ENCODE measurements at places on chromosomes 12 and 14.

GRCh38 chr12:104999347-104999685 lies 13.2 kb downstream of the NOPCHAP1 start:
- no peak for DNase-seq

DNA sequence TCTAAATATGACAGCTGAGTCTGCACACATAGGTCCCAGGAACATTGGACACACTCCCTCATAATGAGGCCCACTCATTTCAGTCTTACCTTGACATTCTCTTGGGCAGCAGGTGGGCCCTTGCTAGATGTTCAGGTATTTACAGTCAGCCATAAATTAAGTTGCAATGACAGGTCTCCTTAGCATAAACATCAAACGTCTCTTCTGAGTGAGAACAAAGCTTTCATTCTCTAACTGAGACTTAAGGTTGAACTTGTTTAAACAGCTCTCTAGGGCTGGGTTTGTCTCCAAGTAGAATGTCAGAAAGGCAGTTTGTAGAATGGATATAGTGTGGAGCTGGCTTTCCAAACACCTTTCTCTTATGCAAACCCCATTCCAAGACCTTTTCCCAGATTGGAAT lies 10.3 kb downstream of the ACVR1B start:
- no peak for DNase-seq

- DNase-seq = no peak
These were observed 1.9 kb downstream of the TMEM263 start for GRCh38 chr12:106957583-106957982.

GRCh38 chr14:67853715-67854114 lies 34.1 kb downstream of the RAD51B start:
- DNase-seq = no peak

DNA sequence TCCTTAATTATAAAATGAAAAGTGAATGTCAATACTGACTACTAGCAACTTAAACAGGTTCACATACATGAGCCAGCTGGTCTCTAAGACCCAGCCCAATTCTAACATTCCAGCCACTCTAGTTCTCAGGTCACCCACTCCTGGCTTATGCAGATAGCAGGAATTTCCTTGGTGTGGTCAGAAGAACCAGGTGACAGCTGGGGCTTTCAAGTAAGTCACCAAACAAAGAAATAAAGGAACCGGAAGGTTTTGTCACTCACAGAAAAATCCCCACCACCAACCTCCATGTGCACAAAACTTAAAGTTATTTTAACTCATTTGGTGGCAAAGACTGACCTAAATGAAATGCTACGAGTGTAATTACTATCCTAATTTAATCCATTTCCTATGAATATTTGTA lies 129.6 kb upstream of the CDKN3 start:
- no peak for DNase-seq

DNA sequence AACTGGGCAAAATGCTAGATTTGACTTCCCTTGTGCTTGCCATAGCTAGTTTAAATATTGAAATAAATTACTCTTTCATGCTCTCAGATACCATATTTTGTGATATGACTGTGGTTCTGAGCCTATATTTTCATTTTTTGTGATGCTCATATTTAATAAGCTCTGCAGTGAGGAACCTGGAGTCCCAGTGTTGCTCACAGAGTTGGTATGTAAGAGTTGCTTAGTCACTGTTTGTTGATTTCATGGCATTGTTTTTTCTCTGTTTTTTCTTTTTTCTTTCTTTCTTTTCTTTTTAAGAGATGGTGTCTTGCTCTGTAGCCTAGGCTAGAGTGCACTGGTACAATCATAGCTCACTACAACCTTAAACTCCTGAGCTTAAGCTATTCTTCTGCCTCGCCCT lies 750.5 kb upstream of the TMEM132C start:
- DNase-seq = no peak

GRCh38 chr14:26926585-26926984 lies 328.8 kb upstream of the NOVA1 start:
- no peak for DNase-seq

GRCh38 chr12:55927588-55928502 lies at the start of gene PYM1:
Gene PYM1 (minus strand): TSS chr12:55927894. CDS start chr12:55927761, 133 bp downstream.
- DNase-seq = peak; percentile 55

DNA sequence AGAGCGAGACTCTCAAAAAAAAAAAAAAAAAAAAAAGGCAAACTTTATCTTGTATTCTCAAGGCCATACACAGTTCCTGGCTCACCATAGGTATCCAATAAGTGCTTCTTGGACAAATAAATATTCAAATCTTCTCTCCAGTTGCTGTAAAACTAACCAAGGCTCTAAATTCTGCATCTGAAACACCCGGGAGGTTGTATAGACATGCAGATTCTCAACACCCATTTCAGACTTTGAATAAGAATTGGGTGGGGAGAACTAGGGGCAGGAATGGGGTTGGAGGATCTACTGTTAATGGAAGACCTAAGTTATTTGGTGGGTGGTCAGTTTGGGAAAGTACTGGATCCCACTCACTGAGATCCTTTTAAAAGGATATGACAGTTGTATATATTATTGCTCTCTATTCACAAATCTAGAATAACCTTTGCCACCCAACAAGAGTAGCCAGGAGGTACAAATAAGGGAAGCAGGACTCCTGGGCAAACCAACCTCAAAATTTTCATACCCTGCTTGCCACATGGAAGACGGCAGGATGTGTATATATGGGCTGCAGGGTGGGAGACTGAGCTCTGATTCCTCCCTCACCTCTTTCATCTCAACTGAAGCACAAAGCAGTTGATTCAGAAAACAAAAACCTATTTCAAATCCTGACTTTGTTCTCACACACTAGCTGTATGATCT lies 879 bp downstream of the GDF3 start:
- DNase-seq = no peak

- DNase-seq = no peak
These were observed 364.5 kb downstream of the ADGRD1 start for GRCh38 chr12:131318045-131318685.

GRCh38 chr14:65476942-65477318 lies 64.4 kb downstream of the FUT8 start:
- no peak for DNase-seq

- DNase-seq = no peak
These were observed 1.2 kb downstream of the SRSF9 start for GRCh38 chr12:120468325-120468820.

GRCh38 chr14:75063013-75063412 lies 811 bp downstream of the ACYP1 start:
- DNase-seq = no peak

- DNase-seq = no peak
These were observed 89.6 kb downstream of the BRMS1L start for GRCh38 chr14:35915775-35916174.

GRCh38 chr12:56838621-56839488 lies 75.7 kb downstream of the HSD17B6 start:
- DNase-seq = no peak

GRCh38 chr14:102295270-102295669 lies 9.7 kb downstream of the MOK start:
- no peak for DNase-seq

DNA sequence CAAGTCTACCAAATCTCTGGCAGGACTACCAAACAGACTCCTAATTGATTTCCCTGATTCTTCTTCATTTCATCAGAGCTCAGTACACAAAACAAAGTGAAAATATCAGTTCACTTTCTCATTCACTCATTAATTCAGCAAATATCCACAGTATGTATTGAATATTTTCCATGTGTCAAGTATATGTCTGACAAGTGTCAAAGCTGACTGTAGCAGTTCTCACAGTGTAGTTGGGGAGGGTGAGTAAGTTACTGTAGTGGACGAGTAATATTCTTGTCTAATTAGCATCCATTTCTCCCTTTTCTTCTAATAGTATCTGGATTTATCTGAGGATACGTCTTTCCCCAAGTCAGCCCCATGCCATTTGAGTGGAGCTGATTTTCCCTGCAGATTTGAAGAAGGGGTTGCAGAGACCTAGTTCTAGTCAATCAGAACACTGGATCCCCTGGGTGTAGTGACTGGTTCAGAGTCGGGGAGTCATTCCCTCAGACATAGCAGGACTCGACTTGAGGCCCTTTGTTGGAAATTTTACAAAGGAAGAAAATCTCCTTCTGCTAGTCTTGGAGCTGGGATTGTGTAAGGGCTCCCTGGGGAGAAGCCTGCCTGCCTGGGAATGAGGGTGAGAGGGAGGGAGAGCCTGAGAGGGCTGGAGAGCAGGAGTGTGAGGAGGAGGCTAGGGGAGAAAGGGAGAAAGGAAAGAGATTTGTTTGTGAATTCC lies 51.4 kb downstream of the GRIP1 start:
- DNase-seq = no peak

DNA sequence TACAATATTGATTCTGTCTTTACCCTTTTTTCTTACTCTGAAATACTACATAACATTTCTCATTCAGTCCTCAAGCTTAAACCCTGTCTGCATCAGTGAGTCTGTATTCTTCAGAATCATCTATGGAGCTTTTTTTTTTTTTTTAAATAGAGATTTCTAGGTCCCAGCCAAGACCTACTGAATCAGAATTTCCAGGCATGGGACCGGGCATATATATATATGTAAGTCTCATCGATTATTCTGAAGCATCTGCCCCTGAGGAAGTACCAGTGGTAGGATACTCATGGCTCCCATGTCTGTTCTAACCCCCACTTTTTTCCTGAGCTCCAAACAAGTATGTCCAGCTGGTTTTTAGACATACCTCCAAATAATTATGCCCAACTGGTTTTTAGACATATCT lies 6.1 kb downstream of the DDX47 start:
- DNase-seq = no peak

- no peak for DNase-seq
These were observed 52.4 kb upstream of the CDKN3 start for GRCh38 chr14:54344445-54344844.

GRCh38 chr12:132477017-132477702 lies 12.8 kb upstream of the FBRSL1 start:
- no peak for DNase-seq

- no peak for DNase-seq
These were observed 13.5 kb upstream of the TUBA1C start for GRCh38 chr12:49251357-49251756.

GRCh38 chr14:100317912-100318808 lies 5.0 kb upstream of the SLC25A47 start:
- DNase-seq = peak; percentile 52

- no peak for DNase-seq
These were observed 115.1 kb downstream of the SLC25A47 start for GRCh38 chr14:100438271-100438670.

DNA sequence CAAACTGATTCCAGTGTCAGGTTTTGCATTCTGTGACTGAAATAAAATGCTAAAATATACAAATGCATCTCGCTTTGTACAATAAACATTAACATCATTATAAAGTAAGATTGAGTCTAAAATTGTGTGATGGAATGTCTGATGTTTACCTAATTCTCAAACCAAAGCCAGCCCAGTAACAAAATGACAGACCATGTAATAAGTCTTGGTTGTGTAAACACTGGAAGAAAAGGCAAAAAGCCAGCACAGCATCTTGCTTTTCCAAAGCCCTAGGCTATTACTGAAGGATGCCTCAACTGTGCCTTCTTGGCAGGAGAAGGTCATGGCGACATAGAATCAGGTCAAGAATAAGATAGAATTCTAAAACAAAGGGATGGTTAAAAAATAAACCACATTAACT lies 169.6 kb downstream of the EGLN3 start:
- no peak for DNase-seq

DNA sequence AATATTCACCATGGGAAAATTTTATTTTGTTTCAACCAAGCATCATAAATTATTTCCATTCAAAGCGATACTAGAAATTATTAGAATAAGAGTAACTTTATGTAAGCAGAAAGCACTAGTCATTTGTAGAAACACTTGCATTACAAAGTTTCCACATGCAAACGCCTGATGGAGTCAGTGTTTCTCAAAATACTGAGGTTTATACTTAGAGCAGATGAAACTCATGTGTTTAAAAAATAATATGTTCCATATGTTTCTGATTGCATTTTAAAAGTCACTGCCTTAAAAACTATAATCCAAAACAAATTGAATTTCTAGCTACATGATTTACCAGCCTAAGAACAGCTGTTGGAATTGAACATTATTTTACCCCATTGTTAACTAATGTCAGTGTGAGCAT lies 1246.4 kb downstream of the SLC16A7 start:
- DNase-seq = no peak

- DNase-seq = peak; percentile 11
These were observed 1.1 kb upstream of the HEBP1 start for GRCh38 chr12:13000925-13001774.

GRCh38 chr12:110366321-110367142 lies 37.0 kb downstream of the ANAPC7 start:
- DNase-seq = no peak

- no peak for DNase-seq
These were observed 96.8 kb upstream of the NTF3 start for GRCh38 chr12:5335069-5335468.

GRCh38 chr12:108297895-108298760 lies 41.0 kb downstream of the CMKLR1 start:
- DNase-seq = no peak

- no peak for DNase-seq
These were observed 289.9 kb upstream of the SFSWAP start for GRCh38 chr12:131420867-131421447.

- no peak for DNase-seq
These were observed 11.8 kb upstream of the ENDOU start for GRCh38 chr12:47736877-47737676.

DNA sequence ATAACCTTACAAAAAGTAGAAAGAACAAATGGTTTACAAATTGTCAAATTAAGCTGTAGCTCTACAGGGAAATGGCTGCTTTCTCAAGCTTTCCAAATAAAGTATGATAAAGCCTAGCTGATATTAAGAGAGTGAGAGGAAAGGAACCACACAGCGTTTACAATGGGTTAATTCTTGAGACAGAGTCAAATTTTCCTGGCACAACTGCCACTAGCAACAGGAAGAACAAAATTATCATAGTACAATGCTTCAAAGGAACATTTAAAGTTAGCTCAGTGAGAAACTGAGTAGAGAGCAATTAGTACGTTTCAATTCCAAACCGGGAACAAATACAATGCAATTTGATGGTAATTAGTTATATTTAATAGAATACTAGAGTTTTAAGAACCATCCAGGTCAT lies 116.0 kb downstream of the PPP1R12A start:
- no peak for DNase-seq

- no peak for DNase-seq
These were observed 54.7 kb upstream of the FKBP4 start for GRCh38 chr12:2739832-2740641.

- no peak for DNase-seq
These were observed 1.5 kb upstream of the TM7SF3 start for GRCh38 chr12:27015730-27016076.

GRCh38 chr14:95140060-95140858 lies 17.1 kb downstream of the DICER1 start:
- no peak for DNase-seq
